HS-5 (cell line): ENCODE measurements at places on chromosomes 4 and X.

- no peak for DNase-seq
Observed at GRCh38 chr4:114558446-114559020, 40.1 kb upstream of the UGT8 start.

DNA sequence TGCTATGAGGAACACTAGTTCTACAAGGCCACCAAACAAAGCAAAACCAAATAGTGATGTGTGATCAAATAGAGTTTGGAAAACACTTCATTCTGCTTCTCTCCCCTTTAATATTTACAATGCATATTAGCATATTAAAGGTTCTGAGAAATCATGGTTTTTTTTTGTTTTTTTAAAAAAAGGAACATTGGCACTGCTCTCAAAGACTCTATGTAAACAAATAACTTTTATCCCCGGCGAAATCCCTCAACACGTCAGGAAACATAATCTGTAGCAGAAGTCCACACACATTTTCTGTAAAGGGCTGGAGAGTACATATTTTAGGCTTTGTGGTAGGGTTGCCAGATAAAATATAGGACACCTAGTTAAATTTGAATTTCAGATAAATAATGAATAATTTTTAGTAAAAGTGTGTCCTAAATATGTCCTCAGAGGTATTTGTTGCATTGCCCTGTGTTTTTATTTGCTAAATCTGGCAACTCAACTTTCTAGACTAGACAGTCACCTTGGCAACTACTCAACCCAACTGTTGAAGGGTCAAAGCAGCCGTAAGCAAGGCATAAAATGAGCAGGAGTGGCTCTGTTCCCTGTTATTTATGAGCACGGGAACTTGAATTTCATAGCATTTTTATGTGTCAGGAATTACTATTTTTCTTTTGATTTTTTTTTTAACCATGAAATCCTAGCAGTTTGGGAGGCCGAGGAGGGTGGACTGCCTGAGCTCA lies 8.6 kb downstream of the SPATA4 start:
- no peak for DNase-seq

DNA sequence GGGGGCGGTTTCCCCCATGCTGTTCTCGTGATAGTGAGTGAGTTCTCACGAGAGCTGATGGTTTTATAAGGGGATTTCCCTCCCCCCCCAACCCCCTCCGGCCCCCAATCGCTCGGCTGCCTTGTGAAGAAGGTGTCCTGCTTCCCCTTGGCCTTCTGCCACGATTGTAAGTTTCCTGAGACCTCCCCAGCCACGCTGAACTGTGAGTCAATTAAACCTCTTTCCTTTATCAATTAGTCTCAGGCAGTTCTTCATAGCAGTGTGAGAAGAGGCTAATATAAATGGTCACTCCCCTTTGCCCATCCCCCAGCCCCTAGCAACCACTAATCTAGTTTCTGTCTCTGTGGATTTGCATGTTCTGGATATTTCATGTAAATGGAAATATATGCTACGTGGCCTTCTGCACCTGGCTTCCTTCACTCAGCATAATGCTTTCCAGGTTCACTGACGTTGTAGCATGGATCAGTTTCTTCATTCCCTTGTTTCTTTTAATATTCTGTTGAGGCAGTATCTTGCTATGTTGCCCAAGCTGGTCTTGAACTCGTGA lies 16.4 kb downstream of the GPR143 start:
- DNase-seq, result no peak

- DNase-seq, result no peak
Observed at GRCh38 chr4:38381788-38382187, 282.2 kb upstream of the KLF3 start.

DNA sequence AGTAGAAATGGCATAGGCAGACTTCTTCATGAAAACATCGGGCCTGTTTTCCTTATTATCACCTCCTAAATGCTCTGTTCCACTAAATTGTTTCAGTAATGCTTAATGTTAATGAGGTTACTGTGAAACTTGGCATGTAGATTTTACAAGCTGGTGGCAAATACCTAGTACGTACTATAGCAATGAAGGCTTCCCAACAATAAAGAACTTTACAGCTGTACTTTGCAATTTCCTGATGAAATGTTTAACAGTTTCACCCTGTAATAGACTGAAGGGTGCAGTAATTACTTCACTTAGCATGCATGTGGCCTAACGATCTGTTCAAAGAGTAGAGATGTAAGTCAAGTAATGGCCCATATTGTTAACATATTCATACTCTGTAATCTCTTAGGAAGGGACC lies 524.7 kb downstream of the IL15 start:
- no peak for DNase-seq

DNA sequence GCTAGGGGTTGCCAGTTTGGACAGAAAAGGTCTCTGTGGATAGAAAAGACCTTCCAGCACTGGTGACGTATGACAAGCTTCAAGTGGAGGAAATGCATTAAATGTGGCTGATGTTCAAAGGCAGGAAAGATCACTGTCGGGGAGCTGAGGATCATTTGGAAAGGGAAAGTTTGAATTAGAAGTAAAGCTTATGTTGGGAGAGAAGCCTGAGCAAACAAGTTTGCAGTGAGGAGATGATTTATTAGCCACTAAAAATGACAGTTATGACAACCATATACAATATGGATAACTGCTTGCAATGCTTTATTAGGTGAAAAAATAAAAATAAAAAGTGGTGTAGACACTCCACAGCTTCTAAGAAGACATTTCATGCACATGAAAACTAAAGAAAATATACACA lies 135.3 kb upstream of the HS3ST1 start:
- no peak for DNase-seq

- no peak for DNase-seq
Observed at GRCh38 chr4:136687118-136687517, 845.2 kb downstream of the PCDH18 start.

DNA sequence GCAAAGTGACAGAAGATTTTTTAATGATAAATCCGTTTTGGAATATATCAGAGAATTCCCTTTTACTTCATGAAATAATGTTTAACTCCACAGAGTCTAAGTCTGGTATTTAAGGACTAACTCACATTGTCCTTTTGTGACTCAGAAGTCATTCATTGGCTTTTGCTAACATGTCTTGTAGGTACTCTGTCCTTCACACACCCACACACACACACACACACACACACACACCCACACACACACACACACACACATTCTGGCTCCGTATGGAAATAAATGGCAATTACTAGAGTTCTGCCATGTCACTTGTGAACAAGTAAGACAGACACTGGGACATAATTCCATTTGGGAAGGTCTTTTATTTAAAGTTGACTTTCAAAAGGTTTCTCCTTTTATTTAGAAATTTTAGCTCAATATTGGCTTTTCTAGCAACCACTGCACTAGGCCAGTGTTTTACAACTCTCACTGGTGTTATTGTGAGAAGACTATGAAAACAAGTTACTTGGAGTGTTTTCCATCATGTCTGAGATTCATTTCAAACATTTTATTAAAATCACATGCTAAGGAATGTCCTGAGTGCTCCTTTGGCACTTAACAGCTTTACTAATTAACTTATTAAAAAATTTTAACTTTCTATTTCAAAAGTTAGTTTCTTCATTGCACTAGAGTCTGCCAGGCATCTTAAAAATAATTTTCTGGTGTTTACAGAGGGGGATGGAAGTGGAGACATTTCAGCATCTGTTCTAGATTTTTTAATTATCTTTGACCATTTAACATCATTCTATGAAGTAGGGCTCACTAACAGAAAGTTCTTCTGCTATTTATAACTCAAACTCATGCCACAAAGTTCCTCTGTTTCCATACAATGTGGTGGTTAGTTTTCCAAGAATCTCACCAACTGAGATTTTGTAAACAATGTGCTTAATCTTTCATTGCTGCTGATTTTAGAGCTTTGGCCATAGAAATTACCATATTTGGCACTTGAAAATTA lies 240.3 kb upstream of the GPC4 start:
- no peak for DNase-seq

DNA sequence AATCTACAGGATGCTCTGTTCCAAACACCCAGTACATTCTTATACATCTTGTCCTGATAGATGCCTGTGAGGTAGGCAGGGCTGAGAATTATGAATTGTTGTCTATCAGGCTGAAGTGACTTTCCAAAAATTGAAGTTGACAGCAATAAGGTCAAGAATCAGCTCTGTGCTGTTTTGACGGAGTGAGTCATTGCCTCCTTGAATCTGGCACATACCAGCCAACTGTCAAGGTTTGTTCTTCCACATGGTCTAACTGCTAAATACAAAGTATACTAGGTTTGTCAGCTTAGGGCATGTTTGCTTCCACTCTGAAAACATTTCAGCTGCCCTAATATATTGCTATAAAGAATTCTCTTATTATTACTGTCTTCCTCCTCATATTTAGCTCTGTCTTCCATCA lies 32.3 kb downstream of the SH3RF1 start:
- DNase-seq, result no peak

- no peak for DNase-seq
Observed at GRCh38 chr4:8126523-8126922, 32.1 kb downstream of the ABLIM2 start.

- DNase-seq, result no peak
Observed at GRCh38 chrX:111047575-111047974, 48.4 kb upstream of the PAK3 start.

DNA sequence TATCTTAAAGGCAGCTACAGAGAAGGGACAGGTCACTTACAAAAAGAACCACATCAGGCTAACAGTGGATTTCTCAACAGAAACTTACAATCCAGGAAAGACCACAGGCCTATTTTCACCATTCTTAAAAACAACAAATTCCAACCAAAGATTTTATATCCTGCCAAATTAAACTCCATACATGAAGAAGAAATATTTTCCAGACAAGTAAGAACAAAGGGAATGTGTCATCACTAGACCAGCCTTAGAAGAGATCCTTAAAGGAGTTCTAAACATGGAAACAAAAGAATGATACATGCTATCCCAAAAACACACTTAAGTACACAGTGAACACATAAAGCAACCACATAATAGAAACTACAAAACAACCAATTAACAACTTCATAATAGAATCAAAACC lies 105.6 kb downstream of the ANXA10 start:
- DNase-seq, result no peak

- DNase-seq, result no peak
Observed at GRCh38 chr4:163404580-163404979, 60.9 kb downstream of the NPY5R start.

DNA sequence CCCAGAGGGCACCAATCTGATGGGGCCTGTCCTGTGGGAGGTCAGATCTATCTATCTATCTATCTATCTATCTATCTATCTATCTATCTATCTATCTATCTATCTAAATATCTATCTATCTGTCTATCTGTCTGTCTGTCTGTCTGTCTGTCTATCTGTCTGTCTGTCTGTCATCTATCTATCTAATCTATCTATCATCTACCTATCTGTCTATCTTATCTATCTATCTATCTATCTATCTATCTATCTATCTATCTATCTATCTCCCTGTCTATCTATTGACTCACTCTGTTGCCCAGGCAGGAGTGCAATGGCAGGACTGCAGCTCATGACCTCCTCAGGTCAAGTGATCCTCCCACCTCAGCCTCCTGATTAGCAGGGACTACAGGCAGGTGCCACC lies 155.7 kb upstream of the STX18 start:
- DNase-seq, result no peak

DNA sequence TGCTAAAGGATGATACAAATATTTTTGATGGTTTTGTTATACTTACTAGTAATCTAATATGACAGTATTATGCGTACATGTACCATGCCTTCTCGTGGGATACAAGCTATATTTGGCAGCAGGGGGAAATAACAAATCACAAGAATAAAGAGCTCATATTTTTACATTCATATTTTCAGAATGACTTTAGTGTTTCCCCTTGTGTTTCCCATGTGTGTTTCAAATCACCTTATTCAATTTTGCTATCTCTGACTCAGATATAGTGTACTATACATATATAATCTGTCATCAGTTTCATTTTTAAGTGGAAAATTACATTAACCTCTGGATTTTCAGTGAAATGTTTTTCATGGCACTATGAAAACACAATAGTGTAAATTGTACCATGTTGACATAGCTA lies 146.8 kb downstream of the RPA4 start:
- DNase-seq, result no peak

- DNase-seq, result no peak
Observed at GRCh38 chr4:24607334-24607733, 23.0 kb upstream of the DHX15 start.

DNA sequence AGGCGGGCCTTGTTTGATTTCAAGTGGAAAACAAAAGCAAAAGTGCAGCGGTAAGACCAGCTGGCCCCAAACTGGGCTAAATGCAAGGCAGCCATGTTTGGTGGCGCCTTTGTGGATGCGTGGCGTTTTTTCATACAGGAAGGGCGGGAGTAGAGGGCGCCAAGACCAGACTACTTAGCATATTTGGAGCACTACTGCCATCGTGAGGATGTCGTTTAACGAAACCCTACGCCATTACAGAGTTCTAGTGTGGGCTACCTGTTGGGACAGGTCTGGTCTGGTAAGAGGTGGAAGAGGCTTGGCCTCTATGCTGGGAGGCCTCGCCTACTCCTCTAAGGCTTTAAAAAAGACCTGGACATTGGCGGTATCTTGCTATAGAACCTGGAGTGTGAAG lies 230.7 kb upstream of the STK26 start:
- no peak for DNase-seq

GRCh38 chr4:125951261-125951887 lies 636.6 kb downstream of the FAT4 start:
- peak; percentile 46 for DNase-seq

GRCh38 chr4:72205831-72206230 lies 174.0 kb downstream of the NPFFR2 start:
- no peak for DNase-seq

- DNase-seq, result no peak
Observed at GRCh38 chr4:143359644-143360193, 23.0 kb downstream of the GAB1 start.

GRCh38 chrX:9576059-9576458 lies 111.2 kb downstream of the TBL1X start:
- no peak for DNase-seq

- DNase-seq, result no peak
Observed at GRCh38 chr4:151728679-151729078, 32.1 kb downstream of the GATB start.

DNA sequence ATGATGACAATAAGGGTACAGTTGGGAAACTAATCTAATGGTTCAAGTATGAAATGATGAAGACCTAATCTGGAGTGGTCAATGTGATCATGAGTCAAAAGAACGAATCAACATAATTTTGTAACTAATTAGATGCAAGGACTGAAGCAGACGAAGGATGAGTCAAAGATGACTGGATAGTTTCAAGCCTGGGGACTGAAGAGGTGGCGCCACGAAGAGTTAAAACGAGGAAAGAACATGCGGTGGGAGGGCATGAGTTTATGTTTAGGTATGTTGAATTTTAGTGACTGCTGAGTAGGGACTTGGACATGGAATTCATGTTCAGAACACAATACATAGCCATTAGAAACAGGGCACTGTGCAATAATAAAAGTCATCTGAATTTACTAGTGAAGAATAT lies 221.5 kb upstream of the FAM241A start:
- DNase-seq, result peak; percentile 51

DNA sequence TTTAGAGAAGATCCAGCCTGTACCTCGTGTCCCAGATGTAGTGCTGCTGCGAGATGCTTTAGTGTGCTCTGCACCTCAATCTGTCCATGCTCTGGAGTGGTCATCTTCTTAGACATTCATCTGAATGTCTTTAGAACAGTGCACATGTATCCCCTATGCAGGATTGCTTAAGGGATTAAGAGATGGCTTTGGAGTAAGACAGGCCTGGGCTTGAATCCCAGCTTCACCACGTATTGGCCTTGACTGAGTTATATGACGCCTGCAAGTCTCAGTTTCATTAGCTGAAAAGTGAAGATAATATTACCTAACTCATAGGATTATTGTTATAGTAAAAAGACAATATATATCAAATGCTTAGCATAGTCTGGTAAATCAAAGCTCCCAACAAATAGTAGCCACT lies 98.3 kb downstream of the NFKB1 start:
- no peak for DNase-seq

GRCh38 chr4:53123171-53123570 lies 242.7 kb downstream of the SCFD2 start:
- DNase-seq, result no peak
